ENCODE measurements at places on chromosomes 6 and 20. TPM values are rescaled to one million over a fixed set of nuclear protein-coding genes. Genes with fewer than 3 reads are reported as not detected.
A peak's percentile ranks its signal among the peaks of the same experiment; 100 is the strongest.

The KCNG1 gene
- 1.5 TPM for total RNA-seq

The DDX27 gene
- 57.0 TPM for total RNA-seq

The TPMT gene
- 24.2 TPM for total RNA-seq

The LHFPL5 gene
- not detected for total RNA-seq

The PSMG4 gene
- total RNA-seq, result 74.4 TPM

The TBC1D32 gene
- total RNA-seq, result 5.7 TPM

The ANKRD66 gene
- not detected for total RNA-seq

- DNase-seq, result no peak
- H3K27ac ChIP-seq, result no peak overlapping the region
Observed at GRCh38 chr6:168126566-168127383, 47.8 kb upstream of the FRMD1 start.

- no peak for DNase-seq
- H3K4me1 ChIP-seq, result no peaks in the 10 kb centered on the region
- no peaks in the 10 kb centered on the region for H3K36me3 ChIP-seq
- H3K27me3 ChIP-seq, result no peaks in the 10 kb centered on the region
- no peak overlapping the region for H3K27ac ChIP-seq
Observed at GRCh38 chr20:61056116-61056515, 195.9 kb upstream of the CDH4 start.

DNA sequence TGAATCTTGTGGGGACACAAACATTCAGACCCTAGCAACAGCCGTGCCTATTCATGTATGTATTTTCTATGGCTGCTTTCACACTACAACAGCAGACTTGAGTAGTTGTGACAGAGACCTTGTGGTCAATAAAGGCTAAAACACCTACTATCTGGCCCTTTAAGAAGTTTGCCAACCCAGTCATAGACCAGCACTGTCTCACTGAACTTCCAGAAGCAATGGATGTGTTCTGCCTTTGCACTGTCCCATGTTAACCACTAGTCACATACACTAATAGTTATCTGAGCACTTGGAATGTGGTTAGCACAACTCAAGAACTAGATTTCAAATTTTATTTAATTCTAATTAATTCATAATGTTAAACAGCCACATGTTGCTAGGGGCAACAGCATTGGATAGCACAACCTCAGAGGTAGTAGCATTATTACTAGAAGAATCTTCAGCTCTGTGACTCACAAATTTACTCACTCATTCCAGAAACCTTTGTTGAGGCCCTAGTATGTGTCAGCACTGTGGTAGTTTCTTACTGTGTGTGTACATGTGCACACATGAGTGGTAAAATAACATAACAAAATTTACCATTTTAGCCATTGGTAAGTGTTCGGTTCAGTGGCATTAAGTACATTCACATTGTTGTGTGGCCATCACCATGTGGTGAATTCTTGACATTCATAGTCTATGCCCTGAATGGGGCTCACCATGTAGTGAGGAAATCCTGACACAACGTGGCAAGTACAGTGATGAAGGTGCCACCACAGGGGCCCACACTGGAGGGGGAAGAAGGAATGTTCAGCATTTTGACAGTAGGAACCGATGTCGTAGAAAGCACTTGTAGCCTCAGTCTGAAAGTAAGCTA, 107.3 kb downstream of the CEP57L1 start:
- no peaks in the 10 kb centered on the region for H3K4me1 ChIP-seq
- H3K27me3 ChIP-seq, result no peaks in the 10 kb centered on the region
- no peaks in the 10 kb centered on the region for H3K36me3 ChIP-seq
- no peak overlapping the region for H3K4me3 ChIP-seq
- DNase-seq, result no peak
- H3K27ac ChIP-seq, result no peak overlapping the region

DNA sequence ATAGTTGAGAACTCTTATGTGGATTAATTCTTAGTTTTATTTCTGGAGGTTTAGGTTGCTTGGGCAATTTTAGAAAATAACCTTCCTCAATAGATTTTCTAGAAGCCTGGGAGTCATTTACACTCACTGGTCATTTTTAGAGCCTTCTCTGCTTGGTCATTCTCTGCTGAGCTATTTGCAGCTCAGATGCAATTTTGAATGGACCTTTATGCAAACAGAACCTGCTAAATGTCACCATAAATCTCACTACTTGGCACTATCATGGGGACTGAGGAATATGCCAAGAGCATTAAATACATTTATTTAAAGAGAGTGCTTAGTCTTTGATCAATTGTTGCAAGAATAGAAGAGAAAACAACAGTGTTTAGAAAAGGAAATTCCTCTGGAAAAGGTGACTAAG, 154.0 kb downstream of the CLVS2 start:
- H3K4me3 ChIP-seq, result no peak overlapping the region
- H3K4me1 ChIP-seq, result no peaks in the 10 kb centered on the region
- no peak overlapping the region for H3K27ac ChIP-seq
- DNase-seq, result no peak

DNA sequence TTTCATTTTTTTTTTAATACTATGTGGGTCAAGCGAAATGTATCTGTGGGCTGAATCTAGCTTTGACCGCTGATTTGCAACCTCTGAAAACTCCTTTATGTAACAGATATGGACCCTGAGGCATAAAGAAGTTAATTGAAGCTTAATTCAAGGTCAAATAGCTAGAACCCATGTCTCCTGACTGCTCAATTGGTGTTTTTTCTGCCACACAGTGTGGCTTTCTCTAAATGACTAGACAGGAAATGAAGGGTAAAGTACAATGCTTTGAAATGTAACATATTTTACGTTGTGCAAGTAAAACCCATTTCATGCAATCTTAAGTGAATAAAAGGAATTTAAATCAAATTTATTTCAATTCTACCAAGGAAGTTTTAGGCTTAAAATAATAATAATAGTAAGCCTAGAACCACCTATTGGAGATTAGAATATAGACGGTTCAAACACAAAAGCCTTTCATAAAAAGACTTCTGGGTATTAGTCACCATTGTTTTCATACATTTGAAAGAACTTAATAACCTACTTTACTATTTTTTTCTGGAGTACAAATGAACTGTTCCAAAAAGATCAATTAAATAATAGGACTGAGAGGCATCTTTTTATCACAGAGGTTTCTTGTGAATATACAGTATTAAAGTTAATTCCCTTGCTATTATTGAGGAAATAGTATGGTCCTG, 279.8 kb downstream of the EPHA7 start:
- H3K27ac ChIP-seq, result no peak overlapping the region
- no peak for DNase-seq
- H3K4me3 ChIP-seq, result no peak overlapping the region
- no peaks in the 10 kb centered on the region for H3K27me3 ChIP-seq

DNA sequence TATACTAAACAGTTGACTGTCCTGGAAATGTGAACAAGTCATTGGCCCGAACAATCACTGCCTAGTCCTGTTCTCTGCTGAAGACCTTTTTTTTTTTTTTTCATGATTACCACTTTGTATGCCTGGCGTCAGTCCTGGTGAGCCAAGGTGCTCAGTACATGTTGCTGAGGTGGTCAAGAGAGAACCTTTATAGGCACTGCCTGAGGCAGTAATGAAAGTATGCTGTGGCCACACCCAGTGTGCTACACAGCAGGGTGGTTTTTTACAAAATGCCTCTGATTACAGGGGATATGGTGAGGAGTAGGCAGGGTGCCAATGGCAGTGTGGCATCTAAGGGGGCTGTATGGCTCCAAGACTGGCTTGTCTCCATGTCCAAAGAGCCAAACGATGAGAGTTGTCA, 135.1 kb upstream of the ENPP5 start:
- no peak overlapping the region for H3K4me3 ChIP-seq
- H3K27me3 ChIP-seq, result no peaks in the 10 kb centered on the region
- H3K36me3 ChIP-seq, result no peaks in the 10 kb centered on the region
- no peak overlapping the region for H3K27ac ChIP-seq

DNA sequence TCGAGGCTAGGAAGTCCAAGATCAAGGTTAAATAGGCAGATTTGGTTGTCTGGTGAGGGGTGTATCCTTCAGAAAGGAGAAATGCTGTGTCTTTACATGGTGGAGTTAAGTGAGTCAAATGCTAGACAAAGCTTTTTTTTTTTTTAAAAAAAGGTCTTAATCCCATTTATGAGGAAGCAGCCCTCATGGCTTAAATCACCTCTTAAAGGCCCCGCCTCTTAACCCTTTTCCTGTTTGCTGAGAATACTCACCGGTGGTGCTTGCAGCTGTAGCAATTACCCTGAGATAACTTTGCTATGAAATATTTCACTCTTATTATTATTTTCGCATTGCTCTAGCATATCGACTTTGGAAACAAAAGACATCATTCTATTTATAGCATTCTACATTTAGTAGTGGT, 30.8 kb downstream of the FBXO30 start:
- no peak for DNase-seq
- H3K27ac ChIP-seq, result no peak overlapping the region
- H3K36me3 ChIP-seq, result no peaks in the 10 kb centered on the region

DNA sequence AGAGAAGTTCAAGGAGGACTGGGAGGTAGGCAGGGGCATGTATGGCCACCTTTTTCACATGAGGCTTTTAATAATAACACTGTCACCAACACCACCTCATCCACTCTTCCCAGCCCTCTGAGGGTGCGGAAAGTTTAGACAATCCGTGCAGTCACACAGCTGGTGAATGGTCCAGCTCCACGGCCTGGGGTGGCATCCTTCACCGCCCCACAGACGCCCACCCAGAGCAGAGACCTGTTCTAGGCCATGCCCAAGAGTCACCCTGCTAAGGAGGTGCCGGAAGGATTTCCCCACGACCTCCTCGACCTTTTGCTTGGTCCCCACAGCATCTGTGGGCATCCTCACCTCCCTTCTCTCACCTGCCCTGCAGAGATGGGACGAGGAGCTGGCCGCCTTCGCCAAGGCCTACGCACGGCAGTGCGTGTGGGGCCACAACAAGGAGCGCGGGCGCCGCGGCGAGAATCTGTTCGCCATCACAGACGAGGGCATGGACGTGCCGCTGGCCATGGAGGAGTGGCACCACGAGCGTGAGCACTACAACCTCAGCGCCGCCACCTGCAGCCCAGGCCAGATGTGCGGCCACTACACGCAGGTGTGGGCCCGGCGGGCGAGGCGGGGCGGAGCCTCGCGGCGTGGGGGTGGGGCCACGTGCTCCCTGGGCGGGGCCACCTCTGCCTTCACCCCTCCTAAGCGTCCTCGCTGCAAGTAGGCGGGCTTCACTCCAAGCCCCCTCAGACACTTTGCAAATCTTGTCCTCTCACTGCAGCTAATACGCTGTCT, 4.4 kb downstream of the PI16 start:
- no peak overlapping the region for H3K27ac ChIP-seq
- no peak overlapping the region for H3K4me3 ChIP-seq
- no peaks in the 10 kb centered on the region for H3K36me3 ChIP-seq
- peaks cover 57% of the 10 kb centered on the region for H3K4me1 ChIP-seq

DNA sequence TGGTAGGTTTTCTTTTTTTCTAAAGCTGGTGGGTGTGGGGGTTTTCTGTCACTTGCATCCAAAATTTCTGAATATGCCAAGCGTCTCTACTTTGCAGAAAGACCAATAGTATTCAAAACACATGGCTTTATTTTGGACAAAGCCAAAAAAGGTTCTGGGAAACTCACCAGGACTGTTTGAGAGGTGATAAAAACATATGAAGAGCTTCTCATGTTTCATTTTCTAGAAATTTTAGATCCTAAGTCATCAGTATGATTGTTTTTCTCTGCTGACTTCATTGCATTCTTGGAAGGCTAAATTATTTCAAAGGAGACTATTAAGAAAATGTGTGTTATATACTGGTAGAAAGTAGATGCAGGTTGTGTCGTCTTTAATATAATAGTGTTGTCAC, 51.3 kb downstream of the GCLC start:
- H3K4me3 ChIP-seq, result no peak overlapping the region
- peaks cover 5% of the 10 kb centered on the region for H3K4me1 ChIP-seq
- H3K27ac ChIP-seq, result no peak overlapping the region
- H3K27me3 ChIP-seq, result no peaks in the 10 kb centered on the region
- no peaks in the 10 kb centered on the region for H3K36me3 ChIP-seq

- no peaks in the 10 kb centered on the region for H3K27me3 ChIP-seq
- H3K27ac ChIP-seq, result no peak overlapping the region
- peaks cover 37% of the 10 kb centered on the region for H3K36me3 ChIP-seq
- no peaks in the 10 kb centered on the region for H3K4me1 ChIP-seq
Observed at GRCh38 chr6:12150812-12151432, 138.8 kb downstream of the HIVEP1 start.

DNA sequence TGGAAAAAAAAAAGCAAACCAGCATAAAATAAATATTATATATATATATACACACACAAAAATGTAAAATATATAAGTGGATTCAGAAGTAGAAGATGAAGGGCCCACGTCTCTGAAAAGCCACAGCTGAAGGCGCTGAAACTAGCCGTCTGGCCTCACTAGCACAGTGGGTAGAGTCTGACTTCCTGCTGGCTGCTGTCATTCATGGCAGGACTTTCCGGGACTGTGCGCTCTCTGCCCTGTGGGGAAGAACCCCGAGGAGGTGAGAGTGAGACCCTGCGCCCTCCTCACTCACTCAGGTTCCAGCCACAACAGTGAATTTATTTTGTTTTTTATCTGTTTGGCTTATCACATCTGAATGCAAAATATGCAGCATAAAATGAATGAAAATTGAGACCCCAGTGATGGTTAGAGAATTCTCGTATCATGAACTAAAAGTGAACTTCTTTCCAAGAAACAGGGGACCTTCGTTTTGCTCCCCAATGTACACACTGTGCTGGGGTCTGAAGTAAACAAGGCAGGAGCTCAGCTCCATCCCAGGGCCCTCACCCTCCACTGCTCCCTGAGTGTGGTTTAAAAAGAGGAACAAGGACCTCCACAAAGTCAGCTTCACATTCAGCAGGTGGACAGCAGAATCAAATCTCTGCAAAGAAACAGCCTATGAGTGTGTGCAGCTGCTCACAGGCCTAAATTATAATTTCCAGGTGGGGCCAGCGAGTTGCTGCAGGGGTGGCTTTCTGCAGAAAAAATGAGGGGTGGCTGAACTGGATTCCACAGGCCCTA, 1.3 kb upstream of the RAMACL start:
- no peaks in the 10 kb centered on the region for H3K4me1 ChIP-seq
- no peak overlapping the region for H3K4me3 ChIP-seq

- no peak for DNase-seq
- H3K4me1 ChIP-seq, result no peaks in the 10 kb centered on the region
- H3K27me3 ChIP-seq, result peaks cover 69% of the 10 kb centered on the region
- no peak overlapping the region for H3K4me3 ChIP-seq
- no peaks in the 10 kb centered on the region for H3K36me3 ChIP-seq
- H3K27ac ChIP-seq, result no peak overlapping the region
Observed at GRCh38 chr6:41659935-41660334, 21.7 kb downstream of the MDFI start.

- no peak for DNase-seq
- no peaks in the 10 kb centered on the region for H3K27me3 ChIP-seq
- H3K4me1 ChIP-seq, result no peaks in the 10 kb centered on the region
- no peak overlapping the region for H3K4me3 ChIP-seq
Observed at GRCh38 chr6:11413117-11413687, 124.3 kb upstream of the TMEM170B start.

- H3K27me3 ChIP-seq, result peaks cover 4% of the 10 kb centered on the region
- no peak overlapping the region for H3K4me3 ChIP-seq
- H3K27ac ChIP-seq, result no peak overlapping the region
- DNase-seq, result no peak
- peaks cover 2% of the 10 kb centered on the region for H3K4me1 ChIP-seq
Observed at GRCh38 chr20:23039136-23039875, 4.2 kb downstream of the SSTR4 start.

GRCh38 chr20:23399568-23400241, 21.6 kb downstream of the NAPB start:
- no peaks in the 10 kb centered on the region for H3K4me1 ChIP-seq
- no peak overlapping the region for H3K4me3 ChIP-seq
- H3K27me3 ChIP-seq, result no peaks in the 10 kb centered on the region
- DNase-seq, result peak; percentile 24
- no peak overlapping the region for H3K27ac ChIP-seq

- no peaks in the 10 kb centered on the region for H3K36me3 ChIP-seq
- H3K27me3 ChIP-seq, result no peaks in the 10 kb centered on the region
- no peak overlapping the region for H3K27ac ChIP-seq
- peaks cover 7% of the 10 kb centered on the region for H3K4me1 ChIP-seq
Observed at GRCh38 chr6:37816599-37817375, 2.7 kb upstream of the ZFAND3 start.

Measured in K562 (cell line).